Inflammatory macrophage treated with lipopolysaccharide for 1 hour (primary cell): ENCODE measurements at places on chromosomes 16 and 17.
A peak's percentile ranks its signal among the peaks of the same experiment; 100 is the strongest.

DNA sequence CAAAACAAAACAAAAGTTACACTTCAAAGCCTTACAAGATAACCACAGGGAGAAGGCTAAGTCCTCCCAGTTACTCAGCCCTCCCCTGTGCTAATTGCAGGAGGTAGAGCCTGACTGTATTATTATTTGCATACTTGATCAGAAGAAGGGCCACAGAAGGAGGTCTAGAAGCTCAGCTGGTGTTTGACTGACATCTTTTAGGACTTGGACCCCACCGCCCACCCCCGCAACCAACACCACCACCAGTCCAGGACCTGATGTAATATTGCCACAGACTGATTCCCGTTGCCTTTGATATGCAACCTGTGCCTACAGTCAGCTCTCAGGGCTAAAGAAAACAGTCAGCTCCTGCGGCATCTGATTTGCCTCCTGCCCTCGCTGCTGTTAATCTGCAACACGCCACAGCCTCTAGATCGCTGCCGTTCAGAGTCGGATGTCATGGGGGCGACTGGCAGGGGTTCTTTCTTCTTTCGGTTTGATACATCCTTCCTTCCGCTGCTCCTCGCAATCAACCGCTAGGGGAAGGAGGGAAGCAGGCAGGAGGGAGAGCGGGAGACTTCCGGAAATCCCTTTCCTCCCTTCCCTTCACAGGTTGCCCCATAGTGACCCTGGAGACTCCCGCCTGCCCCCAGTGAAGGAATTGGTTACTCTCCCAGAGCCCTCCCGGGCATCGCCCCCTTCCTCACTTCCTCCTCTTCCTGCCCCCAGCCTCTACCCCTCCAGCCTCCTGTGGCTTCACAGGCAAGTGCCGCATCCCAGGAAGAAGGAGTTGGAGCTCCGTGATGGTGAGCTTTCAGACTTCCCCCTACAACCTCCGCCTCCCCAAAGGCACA lies 90.5 kb upstream of the SOX9 start:
- DNase-seq = no peak

DNA sequence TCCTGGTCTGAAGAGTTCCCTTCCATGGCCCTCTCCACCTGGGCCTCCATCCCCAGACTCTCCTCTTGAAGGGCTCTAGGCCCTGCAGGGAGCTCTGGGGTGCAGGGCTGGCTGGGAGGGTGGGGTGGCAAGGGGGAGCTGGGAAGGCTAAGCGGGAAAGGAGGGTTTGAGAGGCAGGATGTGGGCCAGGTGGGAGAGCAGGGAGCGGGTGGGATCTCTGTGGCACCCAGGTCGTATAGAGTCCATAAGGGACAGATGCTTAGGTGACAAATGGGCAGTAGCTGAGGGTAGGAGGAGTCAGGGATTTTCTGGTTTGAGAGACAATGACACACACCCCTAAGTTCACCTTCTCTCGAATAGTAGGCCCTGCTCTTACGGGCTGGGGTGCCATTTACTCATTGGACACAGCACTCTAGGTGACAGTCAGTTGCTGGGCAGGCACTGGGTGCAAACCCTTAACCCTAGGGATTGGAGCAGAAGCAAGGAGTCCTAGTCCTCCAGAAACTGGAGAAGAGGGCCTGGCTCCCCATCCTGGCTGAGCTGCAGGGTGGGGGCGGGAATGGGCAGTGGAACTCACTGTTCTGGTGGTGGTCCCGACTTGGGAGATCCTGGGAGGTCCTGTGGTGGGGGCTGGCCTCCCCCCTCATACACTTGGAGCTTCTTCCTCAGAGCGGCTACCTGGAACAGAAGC lies 15.3 kb downstream of the KIF18B start:
- no peak for DNase-seq

- DNase-seq = no peak
Observed at GRCh38 chr17:39966771-39967170, 4.0 kb downstream of the GSDMA start.

- DNase-seq = peak; percentile 78
Observed at GRCh38 chr17:78176548-78177025, 8.2 kb downstream of the SYNGR2 start.

GRCh38 chr16:81526935-81527334 lies 82.3 kb downstream of the CMIP start:
- DNase-seq = no peak

DNA sequence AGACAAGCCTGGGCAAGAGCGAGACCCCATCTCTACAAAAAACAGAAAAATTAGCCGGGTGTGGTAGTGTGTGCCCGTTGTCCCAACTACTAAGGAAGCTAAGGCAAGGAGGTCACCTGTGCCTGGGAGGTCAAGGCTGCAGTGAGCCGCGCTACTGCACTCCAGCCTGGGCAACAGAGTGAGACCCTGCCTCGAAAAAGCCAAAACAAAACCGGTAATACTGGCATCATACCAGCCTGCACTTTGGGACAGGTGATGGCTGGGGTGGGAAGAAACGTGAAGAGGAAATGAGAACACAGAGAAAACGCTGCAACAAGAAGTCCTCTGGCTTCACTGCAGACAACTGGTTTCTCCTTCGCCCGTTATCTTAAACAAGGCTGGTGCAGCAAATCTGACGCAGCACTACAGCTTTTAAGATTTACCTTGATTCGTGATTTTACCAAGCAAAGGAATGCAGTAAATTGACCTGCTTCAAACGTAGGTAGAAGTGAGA lies 725 bp upstream of the CASC3 start:
- no peak for DNase-seq

DNA sequence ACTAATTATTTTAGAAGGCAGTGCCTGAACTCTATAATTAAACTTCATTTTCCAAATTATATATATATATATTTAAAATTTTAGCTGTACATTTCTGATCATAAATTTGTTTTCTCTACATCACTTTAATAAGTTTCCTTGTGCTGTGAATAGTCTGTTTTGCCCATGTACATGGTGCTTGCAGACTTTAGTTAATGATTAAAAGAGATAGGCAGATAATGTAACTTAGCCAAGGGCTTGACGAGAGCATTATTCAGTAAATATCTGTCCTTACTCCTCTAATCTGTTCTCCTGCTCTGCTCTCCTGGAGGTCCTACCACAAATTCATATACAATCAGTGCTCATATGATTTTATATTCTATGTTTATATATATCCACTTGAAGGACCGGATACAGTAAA lies 595.2 kb upstream of the KIF2B start:
- no peak for DNase-seq

DNA sequence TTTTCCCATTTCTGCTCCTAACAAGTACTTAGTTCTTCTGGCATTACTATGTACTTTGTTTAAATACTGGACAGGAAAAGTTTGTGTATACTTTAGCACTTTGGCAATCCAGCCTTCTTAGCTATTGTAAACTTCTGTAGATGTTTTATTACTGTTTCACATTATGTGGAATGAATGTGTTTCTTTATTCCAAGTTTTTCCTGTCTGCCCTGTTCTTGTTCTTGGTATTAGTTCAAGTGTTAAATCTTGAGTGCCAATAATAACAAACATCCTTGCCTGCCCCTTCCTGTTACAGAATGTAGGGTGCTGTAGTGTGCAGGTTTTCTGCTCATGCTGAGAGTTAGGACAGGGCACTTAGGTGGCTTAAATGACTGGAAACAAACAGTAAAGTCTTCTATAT lies 7.3 kb upstream of the CAPNS2 start:
- no peak for DNase-seq

- no peak for DNase-seq
Observed at GRCh38 chr17:56893503-56893902, 20.3 kb downstream of the TRIM25 start.

- DNase-seq = no peak
Observed at GRCh38 chr17:47700471-47701449, 6.8 kb downstream of the TBKBP1 start.

GRCh38 chr17:38586788-38587187 lies 19.0 kb downstream of the SRCIN1 start:
- DNase-seq = no peak

DNA sequence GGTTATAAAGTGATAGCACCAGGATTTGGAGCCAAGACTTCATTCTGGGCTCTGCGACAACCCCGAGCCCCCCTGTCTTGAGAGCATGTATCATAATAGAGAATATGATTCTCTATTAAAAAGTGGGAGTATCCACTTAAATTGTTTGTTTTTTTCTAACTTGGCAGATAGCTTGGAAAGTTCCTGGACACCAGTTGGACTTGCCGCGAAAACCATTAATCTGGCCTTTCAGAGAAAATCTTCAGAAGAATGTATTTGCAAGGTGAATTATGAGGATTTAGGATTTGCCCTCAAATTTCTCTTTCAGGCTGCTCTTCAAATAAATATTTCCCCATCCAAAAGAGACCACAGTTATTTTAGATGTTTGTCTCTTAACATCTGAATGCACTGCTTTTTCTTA lies 53.5 kb downstream of the MARCHF10 start:
- no peak for DNase-seq

- DNase-seq = no peak
Observed at GRCh38 chr17:17540935-17541639, 44.9 kb upstream of the RASD1 start.

DNA sequence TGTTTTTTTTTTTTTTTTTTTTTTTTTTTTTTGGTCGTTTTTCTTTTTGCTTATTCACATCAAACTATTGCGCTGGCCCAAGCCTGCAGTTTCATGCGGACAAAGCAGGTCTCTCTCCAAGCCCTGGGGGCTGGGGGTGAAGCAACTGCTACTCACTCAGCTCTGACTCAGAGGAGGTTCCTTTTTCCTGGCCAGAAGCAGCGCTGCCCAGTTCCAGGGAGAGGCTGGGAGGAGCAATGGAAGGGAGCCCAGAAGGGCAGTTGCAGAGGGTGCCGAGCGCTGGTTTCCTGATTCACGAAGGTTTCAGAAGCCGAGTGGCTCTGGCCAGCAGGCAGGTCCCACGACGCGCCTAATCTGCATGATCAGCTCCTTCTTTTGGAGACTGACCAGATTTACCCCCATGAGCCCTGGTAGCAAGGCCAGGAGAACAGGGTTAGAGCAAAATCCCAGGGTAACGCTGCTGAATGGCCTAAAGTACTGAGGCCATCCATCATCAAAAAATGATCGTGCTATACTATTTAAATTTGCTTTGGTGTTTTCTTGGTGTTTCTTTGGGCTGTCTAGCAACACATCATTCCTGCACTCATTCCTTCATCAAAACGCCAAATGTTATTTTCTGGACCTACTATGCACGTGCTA lies 144.7 kb upstream of the SOX9 start:
- DNase-seq = no peak

DNA sequence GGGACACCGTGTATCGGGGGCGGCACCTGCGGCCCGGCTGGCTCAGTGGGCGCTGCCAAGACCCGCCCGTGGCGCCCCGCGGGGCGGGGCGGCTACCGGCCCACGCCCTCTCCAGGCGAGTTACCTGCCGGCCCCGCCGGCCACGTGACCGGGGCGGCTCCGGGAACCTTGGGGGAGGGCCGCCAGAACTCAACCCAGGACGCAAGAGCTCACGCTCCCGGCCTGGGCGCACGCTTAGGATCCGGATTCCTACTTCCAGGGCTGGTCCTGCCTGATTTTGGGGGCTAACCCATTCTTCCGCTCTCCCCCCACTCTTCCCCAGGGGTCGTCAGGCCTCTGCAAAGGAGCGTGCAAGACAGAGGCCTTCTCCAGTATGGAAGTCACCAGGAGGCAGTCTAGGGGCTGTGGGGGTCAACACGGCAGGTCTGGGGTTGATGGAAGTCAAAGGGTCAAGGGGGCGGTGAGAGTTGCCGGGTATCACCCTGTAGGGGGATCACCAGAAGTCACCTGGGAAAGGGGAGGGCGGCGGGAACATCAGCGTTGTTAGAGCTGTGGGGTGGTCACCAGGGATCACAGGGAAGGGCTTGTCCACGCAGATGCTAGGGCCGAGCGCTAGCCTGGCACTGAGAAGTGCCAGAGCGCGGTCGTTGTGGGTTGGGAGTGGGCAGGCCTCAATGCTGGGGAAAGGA lies 354 bp upstream of the ESRP2 start:
- no peak for DNase-seq

- no peak for DNase-seq
Observed at GRCh38 chr16:86030116-86030515, 131.2 kb downstream of the IRF8 start.

GRCh38 chr17:17826942-17827785 lies 9.6 kb downstream of the SREBF1 start:
- DNase-seq = no peak

DNA sequence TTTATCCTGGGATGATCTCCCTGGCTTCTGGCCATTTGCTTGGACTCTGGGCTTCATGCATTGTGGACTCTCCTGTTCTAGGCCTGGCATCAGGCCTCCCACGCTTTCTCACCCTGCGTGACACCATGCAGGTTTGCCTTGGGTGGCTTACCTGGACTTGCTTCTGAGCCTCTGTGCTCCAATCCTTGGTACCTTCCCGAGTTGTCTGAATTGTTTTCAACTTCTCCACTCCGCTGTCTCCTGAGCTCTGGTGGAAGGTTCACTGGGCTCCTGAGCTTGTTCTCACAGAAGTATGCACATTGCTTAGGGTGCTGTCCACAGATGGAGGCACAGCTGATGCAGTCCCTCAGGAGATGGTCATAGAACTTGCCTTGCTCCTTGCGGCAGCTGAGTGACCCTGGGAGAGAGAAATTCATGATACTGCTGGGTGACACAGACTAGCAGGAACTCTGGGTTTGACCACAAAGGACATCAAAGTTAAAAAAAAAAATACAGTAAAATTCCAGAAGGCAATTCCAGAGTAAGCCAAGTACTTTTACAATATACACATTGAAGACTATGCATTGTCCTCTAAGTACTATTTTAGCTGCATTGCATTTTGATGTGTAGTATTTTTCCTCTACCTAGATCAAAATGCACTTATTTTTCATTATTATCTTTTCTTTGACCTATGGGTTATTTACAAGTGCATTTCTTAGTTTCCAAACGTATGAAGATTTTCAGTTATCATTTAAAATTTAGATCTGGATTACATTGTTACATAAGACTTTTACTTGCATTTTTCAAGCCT lies 23.1 kb downstream of the TNFRSF13B start:
- no peak for DNase-seq

GRCh38 chr16:89924297-89924924 lies 1.3 kb downstream of the TUBB3 start:
- no peak for DNase-seq

GRCh38 chr17:44708401-44709263 lies at the start of gene DBF4B:
Gene DBF4B, plus strand, starts transcription at chr17:44708665. Its CDS starts 156 bp downstream, at chr17:44708821.
- DNase-seq = peak; percentile 97

DNA sequence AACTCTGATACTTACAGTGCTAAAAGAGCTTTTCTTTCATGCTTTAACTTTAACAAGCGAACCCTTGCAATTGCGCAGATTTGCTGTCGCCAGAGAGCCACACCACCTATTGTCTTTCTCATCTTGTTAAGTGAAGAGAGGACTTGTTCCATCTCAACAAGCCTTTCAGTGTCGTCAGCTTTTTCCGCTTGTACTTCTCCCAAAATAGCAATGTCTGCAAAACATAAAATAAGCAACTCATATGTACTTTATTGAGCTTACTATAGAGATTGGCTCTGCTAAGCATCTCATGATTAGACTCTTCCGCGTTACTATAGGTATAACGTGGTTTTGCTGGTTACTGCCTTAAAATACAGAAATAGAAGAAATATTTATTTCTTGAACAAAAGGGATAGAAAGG lies 51.9 kb downstream of the ABCA8 start:
- no peak for DNase-seq

GRCh38 chr16:1793578-1794220 lies at the start of gene IGFALS:
Gene IGFALS, minus strand, starts transcription at chr16:1793705. Its CDS starts 53 bp downstream, at chr16:1793652.
- no peak for DNase-seq
